Epithelial cell of proximal tubule (primary cell): ENCODE measurements at places on chromosomes 13 and 19. TPM values are rescaled to one million over a fixed set of nuclear protein-coding genes. Genes with fewer than 3 reads are reported as not detected.

The ONECUT3 gene
- not detected in 2 replicates for total RNA-seq

The IGFL2 gene
- not detected in 2 replicates for total RNA-seq

The ZNF8 gene
- total RNA-seq, result 4.2 and 4.5 TPM in 2 replicates

The RASIP1 gene
- total RNA-seq, result 3.5 and 6.9 TPM in 2 replicates

The MYPOP gene
- 1.3 and 2.0 TPM in 2 replicates for total RNA-seq

The ZNF444 gene
- 32.5 and 40.2 TPM in 2 replicates for total RNA-seq

The F10 gene
- total RNA-seq, result 0.12 TPM in 1 of 2 replicates, not detected in the other

The STOML3 gene
- not detected in 2 replicates for total RNA-seq

The GATAD2A gene
- 86.2 and 118 TPM in 2 replicates for total RNA-seq

The OR10H4 gene
- total RNA-seq, result not detected in 2 replicates

The IL12RB1 gene
- not detected in 2 replicates for total RNA-seq

The ELAVL1 gene
- total RNA-seq, result 28.6 and 69.6 TPM in 2 replicates

The CYSLTR2 gene
- not detected in 2 replicates for total RNA-seq

The TNFRSF19 gene
- total RNA-seq, result 7.3 and 8.4 TPM in 2 replicates

The CABP5 gene
- not detected in 2 replicates for total RNA-seq

The ADAMTS10 gene
- 2.0 and 4.8 TPM in 2 replicates for total RNA-seq

The KLF5 gene
- 19.3 and 26.6 TPM in 2 replicates for total RNA-seq

The CEACAM19 gene
- total RNA-seq, result 2.7 and 4.6 TPM in 2 replicates

The ERICH6B gene
- total RNA-seq, result not detected in 2 replicates
